Activated naive CD8-positive, alpha-beta T cell treated with anti-CD3 and anti-CD28 coated beads, Interleukin-2, amount 50 U/mL, for 24 hours (primary cell): ENCODE measurements at places on chromosomes 4 and X.

DNA sequence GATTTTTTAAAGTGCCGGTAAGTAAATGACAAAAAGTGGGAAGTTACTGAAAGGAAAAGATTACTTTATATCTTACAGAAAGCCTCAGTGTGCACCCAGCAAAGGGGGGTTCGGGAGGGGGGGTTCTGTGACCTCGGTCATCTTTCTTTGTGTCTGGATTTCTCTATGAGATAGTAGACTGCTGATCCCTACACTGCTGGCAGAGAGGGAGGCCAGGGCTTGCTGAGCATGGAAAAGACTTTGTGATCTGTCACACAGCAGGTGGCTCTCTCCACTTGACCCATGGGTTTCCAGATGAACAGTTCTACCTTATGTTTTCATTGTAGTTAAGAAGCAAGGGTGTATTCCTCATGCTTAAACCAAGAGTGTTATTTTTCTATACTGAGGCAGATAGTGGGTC, 475.6 kb downstream of the PCDH10 start:
- no peak overlapping the region for H3K27ac ChIP-seq
- H3K36me3 ChIP-seq = no peaks in the 10 kb centered on the region
- no peaks in the 10 kb centered on the region for H3K27me3 ChIP-seq

- peaks cover 14% of the 10 kb centered on the region for H3K27me3 ChIP-seq
- H3K4me1 ChIP-seq = peaks cover 27% of the 10 kb centered on the region
- H3K36me3 ChIP-seq = no peaks in the 10 kb centered on the region
- no peak overlapping the region for H3K27ac ChIP-seq
- no peak overlapping the region for H3K4me3 ChIP-seq
Observed at GRCh38 chrX:68684291-68684918, 36.9 kb downstream of the STARD8 start.

DNA sequence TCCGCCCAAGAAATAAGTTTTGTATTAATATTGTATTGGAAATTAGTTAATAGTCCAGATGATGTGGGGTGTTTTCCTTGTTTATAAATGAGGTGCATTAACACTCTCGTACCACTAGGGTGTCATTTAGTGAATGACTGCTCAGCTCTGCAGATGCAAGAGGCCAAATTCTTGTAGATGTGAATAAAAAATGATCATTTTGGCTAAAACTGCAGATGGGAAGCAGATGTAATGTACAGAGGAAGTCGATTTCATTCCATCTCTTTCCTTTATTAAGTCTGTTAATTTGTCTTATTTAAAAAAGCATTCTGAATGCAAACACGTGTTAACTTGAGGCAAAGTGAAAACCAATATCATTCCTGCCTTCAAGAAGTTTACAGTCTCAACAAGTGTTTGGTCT, 108.1 kb downstream of the DHX15 start:
- no peak overlapping the region for H3K4me3 ChIP-seq
- no peak for DNase-seq
- H3K27me3 ChIP-seq = peaks cover 64% of the 10 kb centered on the region
- H3K4me1 ChIP-seq = peaks cover 14% of the 10 kb centered on the region
- H3K36me3 ChIP-seq = no peaks in the 10 kb centered on the region
- no peak overlapping the region for H3K27ac ChIP-seq

- H3K36me3 ChIP-seq = peaks cover 7% of the 10 kb centered on the region
- no peak overlapping the region for H3K27ac ChIP-seq
- no peaks in the 10 kb centered on the region for H3K27me3 ChIP-seq
Observed at GRCh38 chr4:184274286-184274951, 56.7 kb upstream of the ENPP6 start.

DNA sequence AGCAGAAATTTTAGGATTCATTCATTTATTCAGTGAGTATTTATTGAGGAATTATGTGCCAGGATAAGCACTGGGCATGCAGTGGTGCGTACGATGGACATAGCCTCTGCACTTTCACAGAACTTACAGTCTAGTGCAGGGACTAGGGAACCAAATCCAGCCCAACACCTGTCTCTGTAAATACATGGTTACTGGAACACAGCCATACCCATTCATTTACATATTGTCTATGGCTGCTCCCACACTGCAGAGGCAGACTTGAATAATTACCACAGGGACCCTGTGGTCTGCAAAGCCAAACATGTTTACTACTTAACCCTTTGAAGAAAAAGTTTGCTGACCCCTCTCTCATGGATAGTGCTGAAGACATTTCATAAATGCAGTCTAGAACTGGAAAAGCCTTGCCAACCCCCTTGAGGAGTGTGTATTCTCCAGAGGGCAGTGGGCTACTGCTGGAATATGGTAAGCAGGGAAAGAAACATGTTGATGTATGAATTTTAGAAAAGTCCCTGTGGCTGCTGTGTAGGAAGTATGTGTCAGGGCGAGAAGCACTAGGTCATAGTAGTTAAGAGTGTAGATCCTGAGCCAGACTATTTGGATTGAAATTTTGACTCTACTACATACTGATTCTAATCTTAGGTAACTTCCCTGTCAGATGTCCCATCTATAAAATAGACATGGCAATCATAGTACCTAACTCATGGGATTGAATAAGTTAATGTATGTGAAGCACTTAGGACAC, 75.5 kb downstream of the GALNT7 start:
- H3K4me3 ChIP-seq = no peak overlapping the region
- H3K27ac ChIP-seq = no peak overlapping the region
- peaks cover 28% of the 10 kb centered on the region for H3K4me1 ChIP-seq
- DNase-seq = no peak
- no peaks in the 10 kb centered on the region for H3K36me3 ChIP-seq

- no peaks in the 10 kb centered on the region for H3K4me1 ChIP-seq
- H3K4me3 ChIP-seq = no peak overlapping the region
- H3K36me3 ChIP-seq = no peaks in the 10 kb centered on the region
- peaks cover 2% of the 10 kb centered on the region for H3K27me3 ChIP-seq
- H3K27ac ChIP-seq = no peak overlapping the region
Observed at GRCh38 chr4:182411391-182411790, 168.2 kb downstream of the TENM3 start.

DNA sequence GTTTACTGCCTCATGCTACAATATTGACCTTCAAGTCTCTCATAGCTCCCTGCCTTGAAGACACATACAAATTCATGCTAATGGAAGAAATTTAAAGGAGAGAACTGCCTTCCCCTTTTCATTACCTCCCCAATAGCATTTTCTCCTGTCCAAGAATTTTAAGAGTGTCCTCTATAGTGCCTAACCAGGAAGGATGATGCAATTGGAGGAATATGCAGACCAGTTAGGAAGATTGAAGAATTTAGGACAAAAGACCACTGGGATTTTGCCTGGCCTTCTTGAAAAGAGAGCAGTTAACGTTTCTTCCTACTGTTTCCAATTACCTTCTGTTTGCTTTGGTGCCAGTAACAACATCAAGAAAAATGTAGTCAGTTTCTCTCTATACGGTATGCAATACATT, 443.9 kb downstream of the INPP4B start:
- peaks cover 75% of the 10 kb centered on the region for H3K4me1 ChIP-seq
- DNase-seq = no peak
- H3K27ac ChIP-seq = peak overlapping the region; percentile 91
- H3K36me3 ChIP-seq = peaks cover 49% of the 10 kb centered on the region
- peak overlapping the region; percentile 96 for H3K4me3 ChIP-seq

GRCh38 chr4:76459291-76459723, 24.3 kb downstream of the SHROOM3 start:
- peaks cover 7% of the 10 kb centered on the region for H3K27me3 ChIP-seq
- no peak overlapping the region for H3K4me3 ChIP-seq
- no peaks in the 10 kb centered on the region for H3K36me3 ChIP-seq
- no peak overlapping the region for H3K27ac ChIP-seq
- no peaks in the 10 kb centered on the region for H3K4me1 ChIP-seq

GRCh38 chrX:39528161-39528916, 569.4 kb downstream of the BCOR start:
- no peak overlapping the region for H3K4me3 ChIP-seq
- DNase-seq = no peak
- peaks cover 1% of the 10 kb centered on the region for H3K36me3 ChIP-seq
- peaks cover 9% of the 10 kb centered on the region for H3K4me1 ChIP-seq
- H3K27ac ChIP-seq = no peak overlapping the region

- no peak overlapping the region for H3K27ac ChIP-seq
- H3K36me3 ChIP-seq = no peaks in the 10 kb centered on the region
- H3K4me3 ChIP-seq = no peak overlapping the region
- no peaks in the 10 kb centered on the region for H3K4me1 ChIP-seq
- H3K27me3 ChIP-seq = no peaks in the 10 kb centered on the region
Observed at GRCh38 chrX:10714531-10714930, 94.1 kb upstream of the MID1 start.

- no peak for DNase-seq
- H3K36me3 ChIP-seq = no peaks in the 10 kb centered on the region
- no peaks in the 10 kb centered on the region for H3K4me1 ChIP-seq
- H3K27ac ChIP-seq = no peak overlapping the region
Observed at GRCh38 chr4:107006218-107006617, 29.9 kb downstream of the DKK2 start.

GRCh38 chr4:118845552-118846050, 9.7 kb upstream of the SEC24D start:
- no peak overlapping the region for H3K4me3 ChIP-seq
- H3K27ac ChIP-seq = no peak overlapping the region
- no peak for DNase-seq
- peaks cover 7% of the 10 kb centered on the region for H3K4me1 ChIP-seq

DNA sequence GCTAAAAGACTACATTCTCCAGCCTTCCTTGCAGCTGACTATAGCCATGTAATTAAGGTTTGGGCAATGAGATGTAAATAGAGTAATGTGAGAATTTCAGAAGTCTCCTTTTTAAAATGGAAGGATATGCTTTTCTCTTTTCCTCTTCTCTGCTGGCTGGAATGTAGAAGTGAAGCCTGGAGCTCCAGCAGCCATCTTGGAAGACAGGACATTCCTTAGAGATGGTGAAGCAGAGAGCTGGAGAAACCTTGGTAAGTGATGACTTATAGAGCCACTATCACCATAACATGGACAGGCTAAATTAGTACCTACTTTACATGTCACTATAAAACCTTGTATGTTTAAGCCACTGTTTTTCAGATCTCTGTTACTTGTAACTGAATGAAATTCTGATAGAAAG, 48.0 kb downstream of the RASL11B start:
- no peaks in the 10 kb centered on the region for H3K4me1 ChIP-seq
- no peak overlapping the region for H3K27ac ChIP-seq
- DNase-seq = no peak
- H3K36me3 ChIP-seq = peaks cover 31% of the 10 kb centered on the region

DNA sequence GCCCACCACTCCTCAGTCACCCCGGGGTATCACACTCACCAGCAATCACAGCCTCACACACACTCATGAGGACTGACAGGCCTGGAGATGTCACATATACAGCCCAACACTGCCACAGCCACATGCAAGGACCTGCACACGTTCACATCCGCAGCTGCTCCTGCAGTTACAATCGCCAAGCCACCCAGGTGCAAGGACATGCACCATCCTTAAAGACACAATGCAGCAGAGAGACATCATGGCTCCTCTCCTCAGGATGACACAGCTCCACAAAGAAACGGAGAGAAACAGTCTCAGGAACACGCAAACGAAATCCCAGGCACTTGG, 1.1 kb downstream of the PCSK1N start:
- peak overlapping the region; percentile 49 for H3K27ac ChIP-seq
- peak overlapping the region; percentile 87 for H3K4me3 ChIP-seq
- no peak for DNase-seq

DNA sequence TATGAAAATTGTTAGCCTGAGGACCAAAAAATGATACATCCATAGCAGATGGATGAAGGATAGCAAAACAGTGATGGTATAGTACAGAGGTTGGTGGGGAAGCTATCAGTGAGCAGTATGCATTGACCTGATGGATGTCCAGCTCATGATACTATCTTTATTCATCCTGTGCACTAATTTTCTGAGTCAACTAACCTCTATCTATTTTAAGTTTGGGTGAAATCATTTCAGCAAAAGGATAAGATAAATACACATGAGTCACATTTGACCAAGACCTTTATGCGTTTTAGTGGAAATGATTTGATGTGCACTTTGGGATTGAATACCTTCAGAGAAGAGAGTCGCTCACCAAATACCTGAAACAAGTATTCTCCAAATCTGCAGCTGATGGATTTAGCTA, 351.0 kb upstream of the NR3C2 start:
- no peak for DNase-seq
- H3K36me3 ChIP-seq = no peaks in the 10 kb centered on the region
- no peaks in the 10 kb centered on the region for H3K4me1 ChIP-seq

- H3K27ac ChIP-seq = no peak overlapping the region
- no peaks in the 10 kb centered on the region for H3K27me3 ChIP-seq
- DNase-seq = no peak
- no peaks in the 10 kb centered on the region for H3K36me3 ChIP-seq
Observed at GRCh38 chr4:15194520-15194919, 192.2 kb downstream of the CPEB2 start.
